Activated gamma-delta T cell treated with Interleukin-2 at 50 U/mL for 16 hours (primary cell): ENCODE measurements at places on chromosomes 7 and 10.
A peak's percentile ranks its signal among the peaks of the same experiment; 100 is the strongest.

- DNase-seq = peak; percentile 24
Measured at GRCh38 chr7:35035511-35035961, 1.7 kb downstream of the DPY19L1 start.

- no peak for DNase-seq
Measured at GRCh38 chr7:116938678-116939077, 14.6 kb upstream of the ST7 start.

- DNase-seq = no peak
Measured at GRCh38 chr10:31099094-31099493, 67.4 kb upstream of the ZNF438 start.

GRCh38 chr10:13450069-13450468 is 78.7 kb downstream of the BEND7 start:
- DNase-seq = no peak

- DNase-seq = no peak
Measured at GRCh38 chr7:93856323-93856722, 34.2 kb downstream of the TFPI2 start.

DNA sequence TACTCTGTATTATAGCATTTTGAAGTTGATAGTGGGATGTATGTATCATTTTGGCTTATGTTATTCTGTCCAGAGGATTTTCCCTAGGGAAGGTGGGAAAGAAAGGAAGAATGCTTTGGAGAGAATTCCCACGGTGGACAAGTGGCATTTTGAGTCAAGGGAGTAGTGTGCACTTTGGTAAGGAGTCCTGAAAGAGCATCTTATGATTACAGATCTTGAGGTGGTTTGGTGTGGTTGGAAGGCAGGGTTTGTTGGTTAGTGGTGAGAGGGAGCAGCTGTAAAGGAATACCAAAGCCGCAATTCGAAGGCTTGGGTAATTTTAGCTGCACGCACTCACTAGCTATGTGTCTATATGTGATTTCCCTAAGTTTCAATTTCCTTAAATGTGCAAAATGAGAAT is 16.1 kb downstream of the CCSER2 start:
- no peak for DNase-seq

- no peak for DNase-seq
Measured at GRCh38 chr7:110010359-110010758, 1080.6 kb upstream of the LRRN3 start.

GRCh38 chr10:3179174-3179573 is 6.6 kb upstream of the PITRM1 start:
- DNase-seq = no peak

GRCh38 chr7:46468753-46469356 is 547.8 kb upstream of the IGFBP3 start:
- no peak for DNase-seq

- no peak for DNase-seq
Measured at GRCh38 chr10:113402602-113403001, 150.3 kb upstream of the HABP2 start.

DNA sequence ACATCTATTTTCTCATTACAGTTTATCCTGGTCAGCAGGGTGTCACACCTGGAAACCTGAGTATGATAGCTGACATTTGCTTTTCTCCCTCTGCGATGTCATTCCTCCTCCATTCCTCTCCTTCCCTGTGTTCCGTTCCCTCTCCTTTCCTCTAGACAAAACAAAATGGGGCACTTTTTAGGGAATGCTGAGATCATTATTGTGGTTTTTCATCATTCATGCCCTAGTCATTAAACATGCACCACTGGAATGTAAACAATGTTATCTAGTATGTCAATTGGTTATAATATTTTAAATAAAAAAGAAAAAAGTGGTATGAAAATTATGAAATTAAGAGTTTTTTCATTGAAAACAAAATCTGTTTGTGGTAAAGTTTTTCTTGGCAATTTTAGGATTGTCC is 132.6 kb downstream of the MAPK8 start:
- DNase-seq = no peak

DNA sequence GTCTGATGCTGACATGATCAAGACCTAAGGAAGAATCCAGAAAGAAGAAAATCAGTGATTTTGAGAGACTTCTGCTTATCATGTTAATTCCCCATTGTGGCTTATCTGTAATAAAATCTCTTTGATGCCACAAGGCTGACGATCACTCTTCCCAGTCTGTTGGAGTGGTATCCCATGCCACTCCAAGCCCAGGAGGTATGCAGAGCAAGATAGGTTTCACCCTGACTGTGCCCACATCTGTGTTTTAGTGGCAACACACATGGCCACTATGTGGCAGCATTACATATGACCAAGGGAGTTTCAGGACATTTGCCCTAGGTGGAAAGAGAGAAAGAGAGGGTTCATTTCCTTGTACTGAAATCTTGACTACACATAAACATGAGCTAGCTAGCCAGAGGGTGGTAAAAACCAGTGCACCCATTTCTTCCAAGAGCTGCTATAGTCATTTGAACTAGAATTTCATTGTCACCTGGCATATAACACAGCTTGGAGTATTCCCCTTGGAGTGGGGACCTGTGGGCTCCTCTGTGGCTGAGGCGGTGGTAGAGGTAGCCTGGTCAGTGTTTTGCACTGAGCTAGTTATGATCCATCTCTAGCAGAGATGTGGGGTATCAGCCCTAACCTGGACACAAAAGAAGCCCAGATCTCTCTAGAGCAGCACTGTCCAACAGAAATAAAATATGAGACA is 20.8 kb downstream of the LAMB4 start:
- no peak for DNase-seq

DNA sequence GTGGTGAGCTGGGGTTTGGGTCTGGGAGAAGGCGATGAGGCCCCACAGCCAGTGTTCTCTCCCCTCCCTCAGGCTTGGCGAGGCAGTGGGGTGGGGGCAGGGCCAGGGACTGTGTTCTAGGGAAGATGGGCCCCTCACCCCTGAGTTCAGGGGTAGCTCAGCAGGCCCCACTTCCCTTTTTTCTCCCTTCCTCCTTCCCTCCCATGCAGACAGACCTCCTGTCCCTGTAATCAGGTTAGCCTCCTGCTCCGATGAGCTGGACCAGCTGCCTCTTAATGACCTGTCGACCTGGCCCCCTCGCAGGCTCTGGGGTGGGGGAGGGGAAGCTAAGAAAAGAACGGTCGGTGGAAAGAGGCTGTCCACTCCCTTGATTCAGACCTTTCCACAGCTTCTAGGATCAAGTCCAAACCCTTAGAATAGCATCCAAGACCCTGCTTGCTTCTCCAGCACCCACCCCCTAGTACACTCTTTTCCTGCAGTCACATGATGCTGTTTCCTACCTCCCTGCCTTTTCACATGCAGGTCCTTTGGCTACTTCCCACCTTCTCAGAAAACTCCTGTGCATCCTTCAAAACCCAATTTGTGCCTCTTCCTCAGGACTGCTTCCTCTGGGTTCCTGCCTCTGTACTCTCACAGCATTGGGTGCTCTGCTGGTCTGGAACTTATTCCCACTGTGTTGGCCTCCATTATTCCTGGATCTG is 64.1 kb downstream of the ZMIZ1 start:
- no peak for DNase-seq

- no peak for DNase-seq
Measured at GRCh38 chr10:66329147-66329546, 596.7 kb upstream of the LRRTM3 start.

DNA sequence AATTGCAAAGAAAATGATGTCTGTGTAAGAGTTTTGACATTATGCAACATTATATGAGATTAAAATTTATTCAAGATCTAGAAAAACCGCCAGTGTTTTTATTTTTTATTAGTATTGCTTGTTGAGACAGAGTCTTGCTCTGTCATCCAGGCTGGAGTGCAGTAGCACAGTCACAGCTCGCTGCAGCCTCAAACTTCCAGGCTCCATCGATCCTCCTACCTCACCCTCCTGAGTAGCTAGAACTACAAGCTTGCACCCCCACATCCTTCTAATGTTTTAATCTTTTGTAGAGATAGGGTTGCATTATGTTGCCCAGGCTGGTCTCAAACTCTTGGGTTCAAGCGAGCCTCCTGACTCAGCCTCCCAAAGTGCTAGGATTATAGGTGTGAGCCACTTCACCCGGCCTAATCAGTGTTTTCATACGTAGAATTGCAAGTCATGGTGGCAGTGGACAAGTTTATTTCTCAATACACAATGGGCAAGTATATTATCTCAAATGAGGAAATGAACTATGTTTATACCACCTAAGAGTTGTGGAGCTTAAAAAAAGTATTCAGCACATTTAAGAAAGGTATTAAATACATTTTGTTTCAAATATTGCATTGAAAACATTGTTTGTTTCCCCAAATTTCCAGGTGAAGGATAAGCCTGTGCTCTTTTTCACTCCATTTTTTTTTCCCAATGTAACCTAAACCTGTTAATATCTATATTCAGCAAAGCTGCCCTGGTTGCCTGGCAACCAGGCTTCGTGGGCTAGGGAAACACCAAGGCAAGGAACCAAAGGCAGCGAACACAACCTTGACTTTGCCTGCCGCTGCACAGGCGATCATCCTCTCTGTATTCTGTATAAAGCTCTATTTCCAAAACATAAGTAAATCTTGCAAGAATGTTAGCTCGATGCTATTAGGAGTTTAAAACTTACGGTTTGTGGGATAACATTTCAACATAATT is 163.9 kb downstream of the CACNB2 start:
- DNase-seq = no peak

GRCh38 chr7:143492043-143492471 is 14.4 kb downstream of the TAS2R41 start:
- no peak for DNase-seq

DNA sequence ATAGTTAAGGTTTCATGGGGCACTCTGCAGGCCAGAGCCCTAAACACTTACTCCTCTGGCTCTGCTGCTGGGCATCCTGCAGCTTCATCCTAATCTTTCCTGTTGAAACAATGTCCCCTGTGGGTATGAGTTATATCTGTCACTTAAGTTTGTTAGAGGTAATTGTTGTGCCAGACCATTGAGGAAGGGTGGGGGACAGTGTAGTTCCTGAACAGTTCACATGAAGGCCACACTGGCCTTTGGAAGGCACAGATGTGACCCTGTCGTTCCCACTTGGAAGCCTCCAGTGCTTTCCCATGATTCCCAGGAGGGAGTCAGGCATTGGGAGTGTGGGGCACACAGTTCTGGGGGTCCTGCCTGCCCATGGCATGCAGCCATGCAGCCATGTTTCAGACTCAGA is 65.3 kb downstream of the WDFY4 start:
- no peak for DNase-seq

GRCh38 chr7:23969443-23969842 is 259.4 kb downstream of the STK31 start:
- DNase-seq = no peak

DNA sequence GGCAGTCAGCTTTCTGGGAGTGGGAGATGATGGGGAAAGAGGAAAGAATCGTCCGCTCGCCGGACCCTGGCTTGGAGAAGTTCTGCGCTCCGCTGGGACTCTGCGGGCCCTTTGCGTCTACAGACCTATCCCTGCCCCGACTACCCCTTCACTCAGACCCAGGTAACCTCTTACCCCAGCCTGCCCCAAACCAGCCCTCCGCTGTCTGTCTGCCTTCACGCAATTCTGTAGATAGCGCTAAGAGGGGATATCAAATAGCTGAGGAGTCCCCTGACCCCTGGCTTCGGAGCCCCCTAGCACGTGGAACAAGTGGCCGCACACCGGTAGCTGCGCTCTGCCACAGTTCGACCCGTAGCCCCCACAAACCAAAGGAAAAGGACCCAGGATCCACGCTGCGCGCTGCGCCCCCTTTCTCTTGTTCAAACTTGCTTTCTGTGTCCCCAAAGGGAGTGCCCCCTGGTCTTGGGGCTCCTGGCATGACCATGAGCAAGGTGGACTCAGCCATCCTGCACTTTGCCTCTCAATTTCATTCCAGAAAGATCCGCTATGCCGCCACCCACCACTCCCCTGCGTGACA is 7.0 kb downstream of the HOXA4 start:
- DNase-seq = no peak

DNA sequence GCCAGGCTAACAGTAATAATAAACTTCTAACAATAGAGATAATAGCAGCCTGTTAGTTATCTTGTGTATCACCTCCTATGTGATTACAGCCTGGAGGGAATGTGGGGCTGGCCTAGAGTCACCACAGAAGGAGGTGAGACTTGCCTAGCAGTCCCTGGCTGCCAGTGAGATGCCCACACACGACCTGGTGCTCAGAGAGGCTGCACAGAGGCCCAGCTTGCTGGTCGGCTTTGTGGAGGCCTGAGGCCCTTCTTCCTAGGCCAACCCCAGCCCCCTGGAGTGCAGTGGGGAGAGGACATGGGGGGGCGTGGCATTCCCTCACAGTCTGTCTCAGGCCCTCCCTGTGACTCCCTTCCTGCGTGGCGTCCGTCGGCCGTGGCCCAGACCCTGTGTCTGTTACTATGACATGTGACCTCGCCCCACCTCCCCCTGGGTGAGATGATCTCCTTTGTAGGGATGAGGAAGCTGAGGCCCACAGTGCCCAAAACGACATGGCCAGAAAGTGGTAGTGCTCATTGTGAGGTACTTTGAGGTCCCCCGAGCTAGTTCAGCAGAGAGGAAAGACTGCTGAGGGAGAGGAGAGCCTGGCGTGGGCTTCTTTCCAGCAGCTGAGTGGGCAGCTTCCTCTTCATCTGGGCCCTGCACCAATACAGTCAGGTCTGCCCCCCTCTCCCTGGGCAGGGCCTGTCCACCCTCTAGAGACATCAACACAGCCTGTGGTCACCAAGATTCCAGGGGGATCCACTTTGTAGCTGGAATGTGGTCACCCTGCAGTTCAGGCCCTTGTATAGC is 29.7 kb downstream of the UNC5B start:
- no peak for DNase-seq

DNA sequence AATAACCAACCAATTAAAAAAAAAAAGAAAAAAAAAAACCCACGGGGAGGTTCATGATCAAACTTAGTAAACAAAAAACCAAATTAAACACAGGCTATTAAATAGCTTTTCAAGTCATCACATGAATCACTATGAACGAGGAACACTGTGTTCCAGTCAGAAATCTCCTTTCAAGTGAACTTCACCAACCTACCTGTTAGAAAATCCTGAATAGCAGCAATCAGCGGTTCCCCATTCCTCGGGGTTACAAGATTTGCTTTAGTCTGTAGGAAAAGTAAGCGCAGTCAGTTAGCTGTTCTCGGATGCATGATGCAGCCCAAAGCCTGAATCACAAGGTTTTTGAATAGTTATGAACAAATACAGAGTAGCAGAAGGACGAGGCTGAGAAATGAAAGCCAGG is 19.0 kb downstream of the POLR3A start:
- DNase-seq = no peak

DNA sequence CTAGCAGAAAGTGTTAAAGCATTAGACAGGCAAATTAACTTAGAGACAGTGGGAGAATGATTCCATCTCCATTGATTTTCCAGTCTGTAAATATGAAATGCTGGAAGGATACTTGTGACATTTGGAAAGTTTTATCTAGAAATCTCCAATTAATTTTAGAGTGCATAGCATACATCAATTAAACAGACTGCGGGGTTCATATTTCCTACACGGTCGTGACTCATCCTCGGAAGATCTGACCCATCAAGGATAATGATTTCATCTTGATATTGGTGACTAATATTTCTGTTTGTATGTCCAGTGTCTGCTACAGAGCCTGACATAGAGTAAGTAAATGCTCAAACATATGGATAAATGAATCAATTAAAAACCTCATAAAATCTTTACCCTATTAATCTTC is 474.9 kb downstream of the KCNMA1 start:
- no peak for DNase-seq

- DNase-seq = no peak
Measured at GRCh38 chr10:95337423-95338160, 46.8 kb upstream of the PDLIM1 start.
